ENCODE measurements at places on chromosomes 5 and 9.

GRCh38 chr9:14366076-14366475, 52.1 kb upstream of the NFIB start:
- DNase-seq, result no peak

- no peak for DNase-seq
These were observed 14.8 kb downstream of the EEIG1 start for GRCh38 chr9:127965953-127966352.

- no peak for DNase-seq
These were observed 132.6 kb upstream of the PDE4D start for GRCh38 chr5:60026161-60026560.

- no peak for DNase-seq
These were observed 167.6 kb upstream of the SMIM23 start for GRCh38 chr5:171617817-171618591.

- no peak for DNase-seq
These were observed 414.0 kb downstream of the TLE4 start for GRCh38 chr9:79985772-79986171.

DNA sequence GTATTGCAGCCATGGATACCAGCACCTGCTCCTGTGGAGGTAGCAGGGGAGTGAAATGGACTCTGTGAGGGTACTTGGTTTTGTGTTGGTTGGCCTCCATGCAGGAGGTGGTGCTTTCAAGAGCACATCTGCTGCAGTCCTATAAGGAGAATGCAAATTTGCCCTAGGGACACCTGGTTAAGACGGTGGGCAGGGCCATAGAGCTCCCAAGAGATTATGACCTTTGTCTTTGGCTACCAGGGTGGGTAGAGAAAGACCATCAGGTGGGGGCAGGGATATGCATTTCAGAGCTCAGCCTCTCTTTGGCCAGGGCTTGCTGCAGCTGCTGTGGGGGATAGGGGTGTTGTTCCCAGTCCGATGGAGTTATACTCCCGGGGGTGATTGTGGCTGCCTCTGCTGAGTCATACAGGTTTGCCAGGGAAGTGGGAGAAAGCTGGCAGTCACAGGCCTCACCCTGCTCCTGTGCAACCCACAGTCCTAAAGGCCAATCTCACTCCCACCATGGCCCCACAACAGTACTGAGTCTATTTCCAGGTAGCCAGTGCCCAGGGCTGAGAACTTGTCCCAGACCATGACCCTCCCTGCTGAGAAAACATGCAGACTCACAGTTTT, 14.0 kb upstream of the PDLIM4 start:
- no peak for DNase-seq

DNA sequence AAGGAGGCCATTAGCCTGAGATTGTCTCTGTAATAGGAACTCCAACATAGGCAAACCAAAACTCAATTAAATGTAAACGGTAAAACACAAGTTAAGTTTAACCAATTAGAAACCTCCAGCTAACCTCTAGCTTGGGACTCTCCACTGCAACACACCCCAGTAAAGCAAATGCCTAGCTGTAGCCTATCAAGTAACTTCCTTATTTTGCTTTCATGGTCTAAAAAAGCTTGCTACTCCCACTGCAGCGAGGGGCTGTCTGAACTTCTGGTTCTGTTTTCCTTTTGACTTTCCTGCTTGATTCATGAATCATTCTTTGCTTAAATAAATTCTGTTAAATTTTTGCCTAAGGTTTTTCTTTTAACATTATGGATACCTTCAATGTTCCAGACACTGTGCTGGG, 24.4 kb upstream of the C5orf46 start:
- no peak for DNase-seq

DNA sequence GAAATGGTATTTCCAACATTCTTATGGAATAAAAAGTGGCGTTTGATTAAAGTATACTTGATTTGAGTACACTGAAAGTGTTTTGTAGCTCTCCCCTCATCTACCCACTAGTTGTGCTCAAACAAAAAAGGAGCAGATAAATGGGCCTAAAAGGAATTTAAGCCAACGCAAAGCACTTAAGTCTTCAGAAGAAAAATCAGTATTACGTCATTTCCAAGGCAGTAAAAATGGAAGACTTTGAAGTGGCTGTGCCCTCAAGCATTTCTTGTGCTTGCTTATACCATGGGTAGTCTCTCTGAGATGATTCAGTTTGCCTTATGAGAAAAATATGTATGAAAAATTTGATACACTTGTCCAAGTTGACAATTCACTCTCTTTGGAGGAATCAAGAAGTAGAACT, 279.9 kb upstream of the CD180 start:
- DNase-seq, result no peak

GRCh38 chr5:159010661-159011442, 88.9 kb downstream of the EBF1 start:
- no peak for DNase-seq

DNA sequence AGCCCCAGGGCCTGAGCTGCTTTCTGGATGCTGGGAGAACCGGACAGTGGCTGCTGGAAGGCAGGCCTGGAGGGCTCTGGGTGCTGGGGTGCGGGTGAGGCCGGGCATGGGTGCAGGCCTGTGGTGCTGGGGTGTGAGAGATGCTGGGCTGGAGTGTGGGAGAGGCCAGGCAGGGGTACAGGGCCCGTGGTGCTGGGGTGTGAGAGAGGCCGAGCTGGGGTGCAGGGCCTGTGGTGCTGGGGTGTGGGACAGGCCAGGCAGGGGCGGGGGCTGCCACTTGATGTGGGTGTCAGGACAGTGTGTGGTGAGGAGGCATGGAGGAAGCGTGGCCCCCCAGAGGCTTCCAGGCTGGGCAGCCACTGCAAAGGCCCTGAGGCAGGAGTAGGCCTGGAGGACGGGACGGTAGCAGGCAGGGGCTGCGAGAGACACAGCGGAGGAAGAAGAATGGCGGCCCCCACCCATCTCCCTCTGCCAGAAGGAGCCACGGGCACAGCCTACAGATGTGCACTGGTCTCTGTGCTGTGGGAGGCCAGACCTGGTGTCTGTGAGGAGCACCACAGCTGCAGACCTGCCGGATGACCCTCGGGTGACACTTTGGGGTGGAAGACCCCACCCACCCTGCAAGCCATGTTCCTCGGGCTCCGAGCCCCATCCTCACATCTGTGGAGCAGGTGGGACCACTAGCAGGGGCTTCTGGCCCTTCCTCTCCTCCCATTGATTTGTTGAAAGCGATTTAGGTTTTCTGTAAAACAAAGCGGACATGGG, 9.3 kb downstream of the NKD2 start:
- no peak for DNase-seq

- peak; percentile 14 for DNase-seq
These were observed 1.3 kb downstream of the MAT2B start for GRCh38 chr5:163506726-163507125.

DNA sequence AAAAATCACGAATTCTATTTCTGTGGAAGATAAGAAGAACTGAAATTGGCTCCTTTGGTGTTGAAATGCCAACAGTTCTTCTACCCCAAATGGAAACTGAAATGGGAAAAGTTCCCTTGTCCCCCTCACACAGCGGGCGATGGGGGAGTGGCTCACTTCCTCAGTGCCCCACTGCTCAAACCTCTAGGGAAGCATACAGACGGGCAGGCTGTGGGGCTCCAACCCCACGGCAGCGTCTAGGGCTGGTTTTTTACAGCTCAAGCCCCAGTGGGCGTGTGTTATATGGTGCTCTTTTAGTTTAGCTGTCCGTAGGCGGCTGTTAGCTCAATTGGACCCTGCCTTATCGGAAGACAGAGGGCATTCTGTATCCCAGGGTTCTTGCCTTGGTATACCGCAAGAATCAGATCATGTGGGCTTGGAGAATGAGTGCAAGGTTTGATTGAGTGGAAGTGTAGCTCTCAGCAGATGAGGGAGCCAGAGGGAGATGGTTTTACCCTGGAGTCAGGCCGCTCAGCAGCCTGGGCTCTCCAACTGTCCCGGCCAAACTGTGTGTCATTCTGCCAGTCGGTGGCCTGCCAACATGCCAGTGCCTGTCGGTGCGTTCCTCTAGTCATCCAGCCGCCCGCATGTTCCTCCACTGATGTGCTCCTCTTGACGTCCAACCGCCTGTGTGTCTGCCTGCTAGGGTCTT, 166.3 kb upstream of the ZNF608 start:
- DNase-seq, result no peak

DNA sequence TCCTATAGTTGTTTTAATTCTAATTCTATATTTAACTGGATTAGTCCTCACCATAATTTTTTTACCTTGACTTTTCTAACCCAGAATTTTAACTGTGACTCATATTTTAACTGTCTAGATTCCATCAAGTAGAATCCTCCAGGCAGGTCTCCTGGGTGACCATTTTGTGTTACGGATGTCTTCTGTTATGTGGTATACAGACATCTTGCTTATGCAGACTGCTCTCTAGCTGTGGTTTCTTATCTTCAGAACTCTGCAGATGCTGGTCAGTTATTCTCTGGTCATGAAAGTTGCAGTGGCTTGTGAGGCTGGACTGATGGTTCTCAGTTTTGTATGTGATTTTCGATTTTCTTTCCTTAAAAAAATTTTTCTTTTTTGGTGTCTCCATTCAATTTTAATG, 139.4 kb downstream of the ATG10 start:
- DNase-seq, result no peak

GRCh38 chr5:159673538-159673937, 242.7 kb upstream of the ADRA1B start:
- DNase-seq, result no peak

GRCh38 chr5:78720227-78720985, 71.8 kb upstream of the LHFPL2 start:
- DNase-seq, result no peak

DNA sequence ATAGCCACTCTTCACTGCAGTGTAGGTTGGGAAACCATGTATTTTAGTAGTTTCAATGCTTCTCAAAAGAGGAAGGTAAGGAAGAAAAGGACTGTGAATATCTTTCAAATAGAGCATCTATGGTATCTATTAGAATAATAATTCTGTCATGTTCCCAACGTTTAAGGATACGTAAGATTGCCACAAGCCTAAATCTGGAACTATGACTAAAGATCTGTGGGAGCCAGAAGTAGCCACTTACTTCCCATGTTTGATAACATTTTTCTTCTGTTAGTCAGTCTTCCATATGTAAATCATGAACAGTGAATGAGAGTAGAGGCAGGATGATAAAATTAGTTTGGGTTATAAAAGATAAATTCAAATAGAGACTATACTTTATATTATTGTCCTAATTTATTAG, 16.3 kb upstream of the MROH2B start:
- no peak for DNase-seq

DNA sequence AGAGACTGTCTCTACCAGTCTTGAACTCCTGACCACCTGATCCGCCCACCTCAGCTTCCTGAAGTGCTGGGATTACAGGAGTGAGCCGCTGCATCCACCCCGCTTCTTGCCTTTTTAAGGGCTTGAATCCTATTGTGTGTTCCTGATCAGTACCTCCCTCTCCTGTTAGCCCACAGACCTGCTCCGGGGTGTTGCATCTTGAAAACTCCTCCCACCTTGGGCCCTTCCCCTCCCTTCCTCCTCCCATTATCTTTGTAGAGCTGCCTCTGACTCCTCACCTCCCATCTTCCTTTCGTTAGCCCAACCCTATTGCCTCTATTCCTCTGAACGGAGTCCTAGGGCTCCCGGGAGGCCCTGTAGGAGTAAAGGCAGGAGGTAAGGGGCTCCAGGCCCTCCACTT, 48.5 kb upstream of the NEK6 start:
- no peak for DNase-seq

DNA sequence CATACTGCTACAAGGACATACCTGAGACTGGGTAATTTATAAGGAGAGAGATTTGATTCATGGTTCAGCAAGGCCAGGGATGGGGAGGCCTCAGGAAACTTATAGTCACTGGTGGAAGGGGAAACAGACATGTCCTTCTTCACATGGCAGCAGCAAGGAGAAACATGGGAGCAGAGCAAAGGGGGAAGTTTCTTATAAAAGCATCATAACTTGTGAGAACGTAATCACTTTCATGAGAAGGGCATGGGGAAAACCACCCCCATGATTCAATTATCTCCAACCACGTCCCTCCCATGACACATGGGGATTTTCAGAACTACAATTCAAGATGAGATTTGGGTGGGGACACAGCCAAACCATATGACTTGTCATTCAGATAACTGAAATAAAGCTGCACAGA, 100.9 kb downstream of the ST8SIA4 start:
- no peak for DNase-seq

DNA sequence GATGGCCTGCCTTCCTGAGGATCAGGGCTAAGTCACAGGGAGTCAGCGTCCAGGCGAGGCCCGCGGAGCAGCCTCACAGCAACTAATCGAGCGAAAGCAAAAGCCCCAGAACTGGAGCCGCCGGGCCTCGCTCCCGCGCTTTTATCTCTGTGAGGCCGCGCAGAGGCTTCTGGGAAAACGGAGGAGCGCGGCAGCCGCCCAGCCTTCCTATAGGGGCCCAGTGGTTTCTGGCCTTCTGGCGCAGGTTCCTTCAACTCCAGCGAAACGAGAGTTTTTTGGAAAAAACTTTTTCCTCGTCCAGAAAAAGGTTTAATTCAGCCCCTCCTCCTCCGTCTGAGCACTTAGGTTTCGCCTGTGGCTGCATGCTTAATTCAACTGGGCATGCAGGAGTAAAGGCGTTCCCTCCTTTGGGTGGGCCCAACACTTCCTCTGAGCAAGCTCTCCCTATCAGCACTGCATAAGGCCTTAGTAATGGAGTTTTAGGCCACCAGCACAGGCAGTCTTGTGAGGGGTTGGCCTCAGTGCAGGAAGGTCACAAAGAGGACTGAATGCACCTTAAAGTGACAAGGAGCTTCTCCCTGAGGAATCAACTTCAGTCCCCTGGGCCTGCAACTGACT, at the start of gene MEIKIN:
MEIKIN (minus strand) TSS at position 113 of the 618 bp plus-strand sequence. CDS start 158 bp downstream, outside the sequence.
- no peak for DNase-seq

GRCh38 chr5:142621227-142621626, 64.7 kb downstream of the FGF1 start:
- no peak for DNase-seq

DNA sequence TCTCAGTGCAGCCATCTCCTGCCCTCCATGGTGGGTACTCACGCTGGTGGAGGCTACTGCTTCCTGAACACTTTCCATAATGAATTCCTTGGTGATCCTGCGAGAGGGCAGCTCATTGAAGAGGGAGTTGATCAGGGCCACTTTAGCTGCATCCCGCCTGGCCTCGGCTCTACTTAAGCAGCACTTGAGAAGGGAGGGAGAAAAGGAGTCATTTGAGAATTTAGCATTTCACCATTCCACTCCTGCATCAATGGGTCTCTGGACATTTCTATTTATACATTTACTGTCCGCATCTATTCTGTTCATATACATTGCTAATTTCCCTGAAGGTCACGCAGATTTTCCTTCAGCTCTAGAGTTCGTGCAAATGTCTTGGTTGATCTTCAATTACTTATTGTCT, 35.1 kb downstream of the LIX1 start:
- no peak for DNase-seq

GRCh38 chr9:90552317-90552716, 90.3 kb downstream of the DIRAS2 start:
- no peak for DNase-seq

- DNase-seq, result no peak
These were observed 1271.3 kb downstream of the EFNA5 start for GRCh38 chr5:106399391-106399790.

GRCh38 chr5:94911276-94911675, 292.8 kb downstream of the SLF1 start:
- DNase-seq, result no peak

GRCh38 chr5:110884005-110884404, 145.2 kb downstream of the SLC25A46 start:
- DNase-seq, result no peak

GRCh38 chr5:118981783-118982182, 6.6 kb downstream of the DTWD2 start:
- DNase-seq, result no peak

GRCh38 chr9:33223696-33224095, 16.3 kb upstream of the SPINK4 start:
- no peak for DNase-seq
